Tibial artery (tissue), 4 donors: ENCODE measurements at places on chromosomes 6 and 20.
A peak's percentile ranks its signal among the peaks of the same experiment; 100 is the strongest.

- no peak for DNase-seq
These were observed 141.0 kb upstream of the BTBD3 start for GRCh38 chr20:11776687-11777086.

DNA sequence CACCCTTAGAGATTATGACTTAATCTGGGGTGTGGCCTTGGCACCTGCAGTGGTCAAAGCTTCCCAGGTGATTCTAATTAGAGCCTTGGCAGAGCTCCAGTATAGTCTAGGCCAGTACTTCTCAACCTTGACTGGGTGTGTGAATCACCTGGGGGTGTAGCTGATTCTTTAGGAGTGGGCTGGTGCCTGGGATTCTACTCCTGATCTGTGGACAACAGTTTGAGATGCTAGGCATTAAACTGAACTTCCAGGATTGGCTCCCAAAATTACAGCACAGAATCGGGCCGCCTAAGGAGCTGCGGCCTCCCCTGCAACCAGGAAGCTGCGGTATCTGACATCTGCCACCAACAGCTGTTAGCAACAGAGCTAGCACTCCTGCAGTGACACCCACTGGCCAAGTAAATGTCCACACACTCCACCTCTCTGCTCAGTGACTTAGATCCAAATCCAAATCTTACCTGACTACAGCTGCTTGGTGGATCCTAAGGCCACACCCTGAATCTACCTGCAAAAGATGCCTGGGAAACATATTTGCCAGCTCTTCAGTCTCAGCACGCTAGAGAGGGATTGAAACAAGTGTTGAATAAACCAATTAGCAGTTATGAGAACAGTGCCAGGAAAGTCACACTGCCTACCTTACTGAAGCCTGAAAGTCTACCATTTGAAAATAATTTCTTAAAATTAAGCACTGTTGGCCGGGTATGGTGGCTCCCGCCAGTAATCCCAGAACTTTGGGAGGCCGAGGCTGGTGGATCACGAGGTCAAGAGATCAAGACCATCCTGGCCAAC, 126.7 kb downstream of the UNC5CL start:
- no peak for DNase-seq

DNA sequence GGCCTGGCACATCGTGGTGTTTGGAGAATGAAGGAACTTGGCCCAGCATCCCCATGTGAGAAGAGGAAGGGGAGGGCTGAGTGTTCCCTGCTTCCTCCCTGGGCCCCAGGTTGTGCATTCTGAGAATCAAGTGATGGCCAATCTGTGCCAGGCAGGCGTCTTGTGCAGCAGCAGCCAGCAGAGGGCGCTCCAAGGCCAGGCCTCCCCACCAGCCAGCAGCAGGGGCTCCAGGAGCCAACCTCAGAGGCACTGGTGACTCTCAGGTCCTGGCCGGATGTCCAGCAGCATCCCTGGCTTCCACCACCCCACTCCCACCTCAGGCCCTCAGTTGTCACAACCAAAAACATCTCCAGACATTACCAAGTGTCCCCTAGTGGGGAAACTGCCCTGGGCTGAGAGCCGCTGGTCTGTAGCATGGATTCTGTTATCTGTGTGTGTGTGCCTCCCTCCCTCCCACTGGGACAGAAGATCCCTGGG, 192.0 kb downstream of the PREX1 start:
- DNase-seq, result no peak

- DNase-seq, result peak; percentile 92
These were observed 121.4 kb downstream of the KIF13A start for GRCh38 chr6:17865798-17866725.

DNA sequence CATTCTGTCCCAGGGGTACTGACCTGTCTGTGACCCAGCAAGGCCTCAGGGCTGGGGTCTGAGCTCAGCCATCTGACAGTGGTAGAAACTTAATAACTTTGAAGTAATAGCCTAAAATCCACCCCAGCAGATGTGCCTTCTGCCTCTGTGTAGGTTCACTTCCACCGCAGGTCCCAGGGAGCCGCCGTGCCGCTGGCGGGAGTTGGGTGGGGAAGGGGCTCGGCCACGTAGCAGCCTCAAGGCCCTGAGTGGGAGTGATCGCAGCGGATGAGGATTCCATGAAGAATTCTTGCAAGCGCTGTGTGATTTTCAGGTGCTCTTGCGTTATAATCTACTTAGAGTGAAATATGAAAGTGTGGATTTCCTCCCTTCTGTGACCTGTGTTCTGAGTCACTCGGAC, 163.7 kb downstream of the DTNBP1 start:
- no peak for DNase-seq

- no peak for DNase-seq
These were observed 92.9 kb downstream of the SHLD1 start for GRCh38 chr20:5843054-5843592.

- DNase-seq, result no peak
These were observed 222.6 kb downstream of the EYA4 start for GRCh38 chr6:133463790-133464189.

GRCh38 chr6:6987749-6988148, 120.0 kb upstream of the RREB1 start:
- no peak for DNase-seq

GRCh38 chr6:17278289-17279063, 2.7 kb upstream of the RBM24 start:
- no peak for DNase-seq

GRCh38 chr6:139846538-139847456, 472.3 kb upstream of the CITED2 start:
- DNase-seq, result no peak

- DNase-seq, result no peak
These were observed 123.6 kb downstream of the SYCP2 start for GRCh38 chr20:59809630-59810448.

DNA sequence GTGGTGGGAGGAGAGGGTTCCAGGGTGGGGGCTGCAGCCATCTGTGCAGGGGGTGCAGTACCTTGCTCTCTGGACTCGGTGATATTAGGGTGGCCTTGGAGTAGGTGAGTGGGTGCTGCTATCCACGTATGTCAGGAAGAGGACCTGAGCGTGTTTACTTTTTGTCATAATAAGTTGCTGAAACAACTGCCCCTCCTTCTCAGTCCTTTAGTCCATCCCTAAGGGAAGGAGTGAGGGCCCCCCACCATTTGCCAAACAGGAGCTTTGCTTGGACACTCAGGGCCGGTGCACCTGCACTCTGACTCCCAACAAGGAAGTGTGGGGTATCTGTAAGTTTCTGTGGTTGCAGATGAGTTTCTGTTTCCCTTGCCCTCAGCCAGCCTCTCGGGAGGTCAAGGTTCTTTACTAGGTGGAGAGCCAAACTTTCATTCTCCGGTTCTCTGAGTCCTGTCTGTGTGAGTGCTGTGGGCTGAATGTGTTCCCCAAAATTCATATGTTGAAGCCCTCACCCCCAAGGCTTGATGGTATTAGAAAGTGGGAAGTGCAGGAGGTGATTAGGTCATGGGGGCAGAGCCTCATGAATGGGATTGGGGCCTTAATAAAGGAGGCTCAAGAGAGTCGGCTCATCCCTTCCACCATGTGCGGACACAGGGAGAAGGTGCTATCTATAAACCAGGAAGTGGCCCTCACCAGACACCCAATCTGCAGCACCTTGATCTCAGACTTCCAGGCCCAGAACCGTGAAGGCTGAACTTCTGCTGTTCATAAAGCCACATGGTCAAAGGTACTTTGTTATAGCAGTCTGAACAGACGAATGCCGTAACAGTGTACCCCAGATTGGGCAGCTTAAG, 19.6 kb upstream of the CCR6 start:
- no peak for DNase-seq

DNA sequence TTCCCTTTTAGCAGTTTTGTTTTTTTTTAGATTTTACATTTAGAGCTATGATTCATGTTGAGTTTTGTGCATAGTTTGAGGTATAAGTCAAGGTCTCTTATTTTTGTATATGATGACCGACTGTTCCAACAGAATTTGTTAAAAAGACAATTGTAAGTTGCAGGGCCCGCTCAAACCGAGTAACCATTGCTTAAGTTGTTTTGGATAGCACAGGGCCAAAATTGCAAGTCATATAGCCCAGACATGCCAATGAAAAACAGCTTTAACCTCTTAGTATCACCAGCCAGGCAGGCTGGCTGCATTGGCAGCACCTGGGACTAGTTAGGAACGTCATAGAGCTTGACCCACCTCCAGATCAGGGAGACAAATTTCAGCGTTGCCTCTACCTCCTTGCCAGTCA, 47.3 kb downstream of the PFDN4 start:
- DNase-seq, result no peak

DNA sequence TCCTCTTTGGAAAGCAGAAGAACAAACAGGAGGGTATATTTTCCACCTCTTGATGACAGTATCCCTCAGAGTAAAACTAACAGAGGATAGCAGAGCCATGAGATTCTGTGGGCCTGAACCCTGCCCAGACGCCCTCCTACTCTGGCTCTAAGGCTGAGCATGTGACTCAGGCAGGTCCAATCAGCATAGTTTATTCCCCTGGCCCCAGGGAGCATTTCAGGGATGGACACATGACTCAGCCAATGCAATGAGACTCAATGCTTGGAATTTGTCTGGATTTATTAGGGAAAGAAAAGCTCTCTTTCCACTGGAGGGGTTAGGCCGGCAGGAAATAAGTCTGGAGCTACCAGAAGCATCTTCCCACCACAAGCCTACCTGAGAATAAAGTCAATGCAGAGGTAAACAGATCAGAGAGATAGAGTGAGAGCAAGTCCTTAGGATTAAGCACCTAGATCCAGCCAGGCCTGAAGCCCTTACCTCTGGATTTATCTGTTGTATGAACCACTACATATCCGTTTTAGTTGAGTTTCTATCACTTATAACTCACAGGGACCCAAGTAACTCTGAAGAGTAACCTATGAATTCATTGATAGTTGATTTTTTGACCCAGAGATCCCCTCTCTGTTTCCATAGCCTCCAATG, 68.2 kb upstream of the EYA2 start:
- DNase-seq, result no peak

DNA sequence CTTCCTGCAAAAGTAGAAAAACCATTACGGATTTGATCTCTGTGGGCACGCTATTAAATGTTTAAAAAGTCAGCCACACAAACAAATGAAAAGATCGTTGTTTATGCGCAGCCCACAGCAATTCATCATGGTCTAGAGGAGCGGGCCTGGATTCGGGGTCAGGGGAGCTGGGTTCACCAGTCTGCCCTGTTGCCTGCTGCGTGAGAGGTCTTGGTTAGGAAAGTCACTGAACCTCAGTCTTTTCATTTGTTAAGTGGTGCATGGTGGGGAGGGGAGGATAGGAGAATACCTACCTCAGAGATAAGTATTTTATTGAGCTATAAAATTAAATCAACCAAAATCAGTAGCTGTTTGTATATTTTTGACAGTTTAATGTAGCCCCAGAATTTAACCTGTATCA, 47.3 kb upstream of the FYN start:
- no peak for DNase-seq

DNA sequence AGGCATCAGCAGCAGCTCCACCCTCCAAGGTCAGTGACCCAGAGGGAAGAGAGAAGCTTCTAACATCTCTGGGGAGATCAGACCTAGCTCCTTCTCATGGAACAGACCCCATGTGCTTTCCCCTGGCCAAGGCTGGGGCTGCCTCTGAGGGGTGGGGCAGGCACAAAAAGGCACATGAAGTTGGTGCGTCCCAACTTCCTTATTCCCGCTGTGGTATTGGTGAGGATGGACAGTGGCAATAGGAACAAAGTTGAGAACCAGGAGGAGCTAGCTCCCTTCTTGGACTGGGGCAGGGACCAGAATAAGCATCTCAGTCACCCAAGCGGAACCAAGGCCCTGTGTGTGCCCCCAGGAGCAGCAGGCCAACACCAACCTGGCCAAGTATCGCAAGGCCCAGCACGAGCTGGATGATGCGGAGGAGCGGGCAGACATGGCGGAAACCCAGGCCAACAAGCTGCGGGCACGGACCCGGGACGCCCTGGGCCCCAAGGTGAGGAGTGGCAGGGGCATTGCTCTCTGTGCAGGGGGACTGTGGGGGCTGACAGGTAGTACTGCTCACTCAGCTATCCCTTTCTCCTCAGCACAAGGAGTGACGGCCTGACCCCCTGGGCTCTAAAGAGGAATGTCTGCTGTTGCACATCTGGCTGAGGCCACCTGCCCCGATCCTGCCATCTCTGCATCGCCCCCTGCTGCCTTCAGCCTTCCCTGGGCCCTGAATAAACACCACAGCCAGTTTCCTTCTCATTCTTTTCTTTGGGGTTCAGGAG, 46.1 kb downstream of the MYH7B start:
- no peak for DNase-seq

DNA sequence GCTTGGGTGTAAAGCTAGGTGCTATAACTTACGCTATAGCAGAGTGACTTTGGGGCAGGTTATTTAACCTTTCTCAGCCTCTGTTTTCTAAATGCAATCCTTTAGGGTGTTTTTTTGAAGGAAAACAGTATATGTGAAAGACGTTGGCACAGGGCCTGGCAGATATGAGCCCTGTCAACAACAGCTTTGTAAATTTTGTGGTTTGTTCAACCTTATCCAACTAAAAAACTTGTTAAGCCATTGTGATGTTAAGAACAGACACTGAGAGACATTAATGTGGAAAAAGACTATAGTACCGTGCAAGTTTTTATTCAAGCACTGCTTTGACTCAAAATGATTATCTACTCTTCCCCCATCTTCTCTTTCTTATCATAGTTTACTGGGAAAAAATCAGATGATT, 8.2 kb downstream of the HECA start:
- no peak for DNase-seq

DNA sequence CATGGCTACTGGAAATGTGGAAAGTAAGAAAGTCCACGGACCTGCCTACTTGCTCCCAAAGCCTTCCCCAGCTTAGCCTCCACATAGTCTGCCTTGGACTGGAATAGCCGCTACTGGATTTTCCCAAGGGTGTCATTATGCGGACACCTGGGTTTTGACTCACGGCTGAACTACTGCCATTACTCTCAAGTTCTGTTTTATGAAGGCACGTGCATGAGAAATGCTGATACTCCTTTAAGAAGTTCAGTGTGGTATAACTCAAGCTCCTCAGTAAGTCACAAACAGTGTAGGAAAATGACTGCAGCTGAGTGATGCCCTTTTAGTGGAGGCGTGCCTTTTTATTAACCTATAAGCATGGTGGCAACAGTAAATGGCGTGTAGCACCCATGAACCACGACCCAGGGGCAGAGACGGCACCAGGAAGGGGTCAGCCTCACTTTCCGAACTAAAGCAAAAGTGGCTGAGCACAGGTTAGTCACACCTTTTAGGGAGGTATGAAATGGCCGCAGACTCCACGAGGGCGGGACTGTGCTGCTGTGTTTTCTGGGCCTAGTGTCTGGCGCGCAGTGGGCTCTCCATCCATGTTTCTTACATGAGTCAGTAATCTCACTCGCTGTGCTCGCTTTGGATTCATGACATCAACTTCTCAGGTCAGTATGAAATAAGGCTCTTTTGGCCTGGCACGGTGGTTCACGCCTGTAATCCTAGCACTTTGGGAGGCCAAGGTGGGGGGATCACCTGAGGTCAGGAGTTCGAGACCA, 23.9 kb downstream of the PSMG4 start:
- DNase-seq, result peak; percentile 59

GRCh38 chr6:49490633-49491032, 9.1 kb upstream of the GLYATL3 start:
- no peak for DNase-seq

GRCh38 chr6:33589392-33589730, 9.3 kb upstream of the BAK1 start:
- no peak for DNase-seq
